ENCODE measurements at places on chromosomes 2 and 18.
A peak's percentile ranks its signal among the peaks of the same experiment; 100 is the strongest.

- no peak for DNase-seq
These were observed 211.0 kb downstream of the CTNNA2 start for GRCh38 chr2:79723830-79724229.

DNA sequence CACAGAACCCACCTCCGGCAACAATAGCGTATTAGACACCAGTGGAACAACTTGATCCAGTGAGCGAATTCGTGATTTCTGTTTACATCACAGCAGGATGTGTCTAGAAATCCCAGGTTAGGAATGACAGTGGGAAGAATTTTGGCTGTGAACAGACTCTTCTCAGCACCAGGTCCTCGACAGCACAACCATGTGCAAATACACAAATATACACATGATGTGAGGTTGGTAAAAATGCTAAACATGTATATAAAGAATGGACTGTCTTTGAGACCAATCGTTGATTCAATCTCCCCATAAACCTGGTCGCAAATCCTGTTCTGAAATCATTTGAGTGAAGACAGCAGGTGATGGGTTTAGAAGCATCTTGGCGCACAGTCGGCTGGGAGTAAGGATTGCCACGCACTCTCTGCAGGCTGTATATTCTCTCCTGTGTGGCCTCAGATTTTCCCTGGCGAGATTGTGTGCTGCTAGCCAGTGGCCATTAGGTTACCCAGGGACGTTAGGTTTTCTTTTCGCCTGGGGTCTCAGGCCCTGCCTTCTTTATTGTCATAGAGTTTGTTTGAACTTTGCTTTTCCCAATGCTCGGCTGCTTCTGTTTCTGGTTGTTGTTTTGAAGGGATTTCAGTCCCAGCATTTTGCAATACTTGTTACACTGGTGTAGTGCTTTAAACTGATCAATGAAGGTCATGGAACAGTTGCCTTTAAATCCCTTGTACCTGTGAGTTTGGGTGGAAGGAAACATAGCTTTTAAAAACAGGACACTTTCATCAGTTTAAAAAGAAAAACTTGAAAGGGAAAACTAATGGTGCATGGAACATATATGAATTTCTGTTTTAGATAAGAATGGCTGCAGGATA lies 147.3 kb downstream of the ALPK2 start:
- DNase-seq, result no peak

- no peak for DNase-seq
These were observed 133.6 kb downstream of the GULP1 start for GRCh38 chr2:188425266-188425665.

GRCh38 chr2:109272461-109272860 lies 143.5 kb downstream of the SH3RF3 start:
- no peak for DNase-seq

DNA sequence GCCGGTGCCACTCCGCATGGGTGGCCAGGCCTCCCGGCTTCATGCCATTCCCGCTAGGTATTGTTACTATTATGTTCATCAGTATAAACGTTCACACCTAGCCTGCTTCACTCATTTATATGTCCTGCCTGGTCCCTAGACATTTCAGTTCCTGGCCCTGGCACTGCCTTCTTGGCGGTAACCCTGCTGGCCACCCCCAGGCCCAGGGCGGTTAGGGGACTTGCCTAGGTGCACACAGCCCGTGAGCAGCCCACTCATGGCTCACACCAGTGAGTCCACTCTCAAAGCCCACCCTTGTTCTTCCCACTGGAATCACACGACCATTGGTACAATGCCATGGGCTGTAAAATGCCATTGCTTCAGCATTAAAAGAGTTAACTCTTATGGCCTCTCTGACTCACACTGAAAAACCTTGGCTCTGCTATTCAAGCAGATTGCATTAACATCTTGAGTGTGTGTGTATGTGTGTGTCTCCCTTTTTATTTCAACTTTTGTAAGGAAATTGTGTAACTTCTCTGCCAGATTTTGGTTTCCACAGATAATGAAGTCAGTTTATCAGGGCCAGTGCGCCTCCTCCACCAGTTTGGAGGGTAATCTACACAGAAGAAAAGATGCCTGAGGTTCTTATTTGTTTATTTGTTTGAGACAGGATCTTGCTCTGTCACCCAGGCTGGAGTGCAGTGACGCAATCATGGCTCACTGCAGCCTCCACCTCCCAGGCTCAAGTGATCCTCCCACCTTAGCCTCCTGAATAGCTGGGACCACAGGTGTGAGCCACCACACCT lies 74.2 kb downstream of the RAB31 start:
- DNase-seq, result no peak

DNA sequence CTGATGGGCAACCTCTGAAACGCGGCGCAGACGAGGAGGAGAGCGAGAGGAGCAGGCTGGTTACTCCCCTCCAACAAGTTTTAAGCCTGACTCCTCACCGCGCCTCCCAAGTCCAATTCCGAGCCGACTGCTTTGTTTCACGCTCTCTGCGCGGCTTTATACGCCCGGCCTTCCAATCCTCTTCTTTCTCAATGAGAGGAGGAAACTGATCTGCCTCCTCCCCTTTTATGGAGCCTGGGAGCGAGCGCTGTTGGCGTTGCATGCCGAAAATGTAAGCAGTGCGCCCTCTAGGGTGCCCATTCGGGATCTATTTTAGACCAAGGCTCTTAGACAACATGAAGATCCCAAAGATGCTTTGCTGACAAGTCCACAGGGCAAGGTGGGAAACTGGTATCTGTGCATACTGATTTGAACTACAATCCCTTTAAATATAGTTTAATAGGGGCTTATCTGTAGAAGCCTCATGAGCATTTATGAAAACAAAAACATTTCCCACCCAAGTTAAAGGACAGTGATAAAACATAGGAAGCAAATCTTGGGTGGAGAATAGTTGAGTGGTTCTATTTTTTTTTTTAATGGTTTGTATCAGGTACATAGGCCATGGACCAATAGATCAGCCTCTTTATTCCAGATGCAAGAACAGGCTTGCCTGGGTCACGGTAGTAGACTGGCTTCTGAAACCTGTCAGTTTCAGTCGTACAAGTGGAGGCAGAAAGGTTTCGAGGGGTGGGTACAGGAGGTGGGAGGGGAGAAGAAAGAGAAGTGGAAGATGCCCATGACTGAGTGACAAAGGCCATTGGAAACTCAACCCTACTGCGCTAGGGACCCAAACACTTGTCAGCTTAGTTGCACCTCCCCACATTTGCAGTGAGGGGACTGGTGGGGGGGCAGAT lies at the start of gene RND3:
TSS of gene RND3 (minus strand) at position 131 of the 893 bp plus-strand sequence. CDS start 250 bp downstream, outside the sequence.
- peak; percentile 70 for DNase-seq

GRCh38 chr2:134231301-134231964 lies 22.4 kb upstream of the MGAT5 start:
- DNase-seq, result no peak

DNA sequence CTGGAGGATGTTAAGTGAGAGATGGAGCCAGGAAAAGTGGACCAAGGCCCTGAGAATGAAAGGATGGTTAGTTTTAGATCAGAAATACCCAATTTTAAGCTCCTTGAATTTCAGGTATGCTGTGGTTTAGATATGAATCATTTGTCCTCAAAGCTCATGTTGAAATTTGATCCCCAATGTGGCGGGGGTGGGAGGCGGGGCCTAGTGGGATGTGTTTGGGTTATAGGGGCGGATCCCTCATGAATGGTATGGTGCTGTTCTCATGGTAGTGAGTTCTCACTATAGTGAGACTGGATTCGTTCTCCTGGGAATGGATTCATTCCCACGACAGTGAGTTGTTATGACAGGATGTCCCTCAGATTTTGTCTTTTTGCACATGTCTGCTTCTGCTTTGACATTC lies 11.4 kb downstream of the MYO5B start:
- no peak for DNase-seq

- DNase-seq, result no peak
These were observed 10.0 kb downstream of the TCF4 start for GRCh38 chr18:55577812-55578539.

DNA sequence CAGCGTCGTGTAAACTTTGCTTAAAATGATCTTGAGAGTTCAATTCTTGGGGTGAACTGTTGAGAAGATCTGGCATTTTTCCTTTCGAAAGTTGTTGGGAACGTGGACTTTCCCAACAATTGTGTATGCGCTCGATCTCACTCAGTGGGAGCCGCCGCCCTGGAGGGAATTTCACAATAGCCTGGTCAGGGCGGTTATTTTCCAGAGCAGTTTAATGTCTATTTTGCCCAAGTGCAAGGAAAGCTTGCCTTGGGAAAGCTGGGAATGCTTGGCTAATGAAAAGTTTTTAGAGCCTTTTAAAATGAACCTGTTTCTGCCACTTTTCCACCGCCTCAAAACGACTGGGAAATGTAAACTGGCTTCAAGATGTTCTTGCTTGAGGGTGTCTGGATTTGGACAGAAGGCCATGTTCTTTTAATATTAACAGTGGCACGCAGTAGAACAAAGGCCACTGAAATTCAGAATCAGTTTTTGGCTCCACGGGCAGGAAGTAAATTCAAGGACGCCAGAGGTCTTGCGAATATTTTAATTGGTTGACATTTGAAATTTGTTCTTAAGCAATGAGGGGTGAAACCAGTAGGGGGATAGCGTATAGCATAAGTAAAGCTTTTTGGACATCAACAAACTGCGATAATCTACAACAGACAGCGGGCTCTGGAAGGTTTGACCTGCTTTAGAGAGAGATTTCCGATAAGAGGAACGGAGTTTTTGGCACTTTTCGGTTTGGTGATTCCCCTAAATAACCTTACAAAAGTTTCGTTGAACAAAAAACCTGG lies 1.2 kb downstream of the CFLAR start:
- DNase-seq, result no peak

DNA sequence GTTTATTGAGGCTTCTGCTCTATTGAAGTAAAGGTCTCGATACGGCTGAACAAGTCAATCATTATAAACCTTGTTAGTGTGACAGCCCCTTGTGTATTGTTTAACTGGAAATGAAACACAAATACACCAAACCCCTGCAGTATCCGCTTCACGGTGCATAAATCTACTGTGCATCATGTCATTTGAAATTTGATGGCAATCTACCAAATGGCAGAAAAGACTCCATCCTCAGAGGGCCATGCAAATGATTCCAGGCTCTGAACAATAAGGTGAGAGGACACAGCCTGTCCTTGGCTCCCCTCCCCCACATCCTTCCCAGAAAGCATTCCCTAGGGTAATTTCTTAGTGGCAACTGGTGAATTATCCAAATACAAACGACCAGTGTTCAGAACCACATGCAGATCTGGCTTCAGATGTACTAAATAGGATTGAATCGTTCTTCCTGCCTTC lies 80.6 kb downstream of the ADCYAP1 start:
- no peak for DNase-seq

- DNase-seq, result no peak
These were observed 777.5 kb upstream of the ID2 start for GRCh38 chr2:7904319-7904718.

- no peak for DNase-seq
These were observed 62.4 kb upstream of the LTBP1 start for GRCh38 chr2:32884346-32884745.

DNA sequence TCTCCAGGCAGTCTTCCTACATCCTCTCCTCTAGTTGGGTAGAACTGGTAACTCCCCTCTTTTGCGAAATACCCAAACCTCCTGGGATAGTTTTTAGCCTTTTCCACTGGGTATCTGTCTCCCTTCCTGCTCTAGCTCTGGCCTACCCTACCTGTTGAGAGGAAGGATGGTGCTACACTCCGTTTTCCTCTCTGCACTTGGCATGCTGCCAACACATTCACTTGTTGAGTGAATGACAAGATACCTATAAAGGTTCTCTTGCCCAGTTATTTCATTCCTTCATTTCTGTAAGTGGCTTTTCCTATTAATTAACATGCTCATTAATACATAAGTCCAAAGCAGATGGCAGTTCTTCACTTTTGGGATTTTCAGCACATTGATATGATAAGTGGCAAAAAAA lies 293.8 kb downstream of the CNTNAP5 start:
- DNase-seq, result no peak

- DNase-seq, result no peak
These were observed 59.7 kb upstream of the GALNT5 start for GRCh38 chr2:157197848-157198247.

DNA sequence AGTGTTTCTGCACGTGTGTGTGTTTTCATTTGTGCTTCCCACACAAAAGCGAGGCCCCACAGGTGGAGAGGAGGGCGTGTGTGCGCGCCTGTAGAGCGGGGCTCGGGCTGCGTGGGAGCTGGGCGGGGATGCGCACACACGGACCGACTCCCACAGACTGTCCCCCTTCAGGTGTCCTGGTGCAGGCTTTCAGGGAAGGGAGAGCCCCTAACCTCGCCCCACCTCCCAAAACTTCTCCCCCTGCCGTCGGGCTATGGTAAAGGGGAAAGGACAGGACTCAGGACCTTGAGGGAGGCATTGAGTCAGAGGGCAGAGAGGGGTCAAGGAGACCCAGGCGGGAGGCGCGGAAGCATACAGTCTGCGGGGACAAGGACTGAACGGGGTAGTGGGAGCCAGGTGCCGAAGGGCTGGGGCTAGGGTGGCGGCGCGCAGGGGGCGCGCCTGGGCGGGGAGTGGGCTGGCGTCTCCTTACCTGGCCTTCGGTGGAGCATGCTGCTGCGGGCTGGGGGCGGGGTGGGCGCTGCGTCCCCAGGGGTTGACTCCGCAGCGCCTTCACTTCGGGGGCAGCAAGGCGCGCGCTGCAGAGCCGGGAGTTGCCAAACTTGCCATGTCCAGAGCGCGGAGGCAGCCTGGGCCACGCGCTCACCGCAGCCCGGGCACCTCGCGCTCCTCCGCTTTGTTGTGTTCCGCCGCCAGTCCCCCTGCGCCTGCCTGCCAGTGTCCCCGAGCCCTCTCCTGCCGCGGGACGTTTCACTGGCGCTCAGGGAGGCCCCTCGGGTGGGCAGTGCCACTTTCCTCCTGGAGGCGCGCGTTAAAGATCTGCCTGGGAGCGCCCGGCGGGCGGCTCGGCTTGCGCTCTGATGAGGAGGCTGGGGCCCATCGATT lies 302.0 kb downstream of the NCKAP5 start:
- peak; percentile 42 for DNase-seq

DNA sequence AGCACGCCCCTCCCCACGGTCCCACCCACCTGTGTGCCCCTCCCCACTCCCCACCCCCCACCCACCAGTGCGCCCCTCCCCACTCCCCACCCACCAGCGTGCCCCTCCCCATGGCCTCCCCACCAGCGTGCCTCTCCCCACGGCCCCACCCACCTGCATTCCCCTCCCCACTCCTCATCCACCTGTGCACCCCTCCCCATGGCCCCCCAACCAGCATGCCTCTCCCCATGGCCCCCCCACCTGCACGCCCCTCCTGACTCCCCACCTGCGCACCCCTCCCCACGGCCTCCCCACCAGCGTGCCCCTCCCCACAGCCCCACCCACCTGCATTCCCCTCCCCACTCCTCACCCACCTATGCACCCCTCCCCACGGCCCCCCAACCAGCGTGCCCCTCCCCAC lies 190.2 kb downstream of the EIPR1 start:
- no peak for DNase-seq

- DNase-seq, result no peak
These were observed 574.1 kb downstream of the SATB2 start for GRCh38 chr2:198883604-198884003.

- DNase-seq, result peak; percentile 76
These were observed 86.0 kb downstream of the DTNB start for GRCh38 chr2:25587361-25587760.

GRCh38 chr2:16216558-16216945 lies 276.2 kb downstream of the MYCN start:
- no peak for DNase-seq

DNA sequence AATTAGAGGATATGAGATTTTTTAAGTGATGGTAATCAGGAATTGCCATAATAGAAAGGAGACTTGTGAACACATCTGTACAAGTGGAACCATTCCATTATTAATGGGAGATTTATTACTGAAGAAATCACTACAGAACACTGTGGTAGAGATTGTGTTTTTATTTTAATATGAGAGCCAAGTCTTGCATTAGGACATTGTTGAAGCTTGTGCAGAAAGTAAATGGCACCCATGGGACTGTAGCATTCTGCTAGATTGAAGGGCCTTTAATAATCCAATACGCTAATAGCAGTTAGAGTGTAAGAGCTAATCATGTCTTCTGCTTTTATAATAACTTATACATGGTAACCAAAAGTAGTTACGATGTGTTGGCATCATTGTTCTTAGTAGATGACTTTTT lies 83.6 kb downstream of the VRK2 start:
- DNase-seq, result no peak
